ENCODE measurements at places on chromosomes 3 and 15.

DNA sequence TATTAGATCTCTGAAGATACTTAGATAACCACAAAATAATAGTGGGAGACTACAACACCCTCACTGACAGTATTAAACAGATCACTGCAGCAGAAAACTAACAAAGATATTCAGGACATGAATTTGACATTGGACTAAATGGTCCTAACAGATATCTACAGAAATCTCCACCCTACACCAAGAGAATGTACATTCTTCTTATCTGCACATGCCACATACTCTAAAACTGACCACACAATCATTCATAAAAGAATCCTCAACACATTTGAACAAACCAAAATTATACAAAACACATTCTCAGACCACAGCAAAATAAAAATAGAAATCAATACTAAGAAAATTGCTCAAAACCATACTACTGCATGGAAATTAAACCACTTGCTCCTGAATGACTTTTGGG, 116.3 kb downstream of the DTWD1 start:
- no peak for DNase-seq

- DNase-seq: no peak
Observed at GRCh38 chr3:196962108-196962929, 6.3 kb downstream of the PIGZ start.

GRCh38 chr3:29279286-29279685, 1.6 kb upstream of the RBMS3 start:
- no peak for DNase-seq

GRCh38 chr3:50411229-50411628, 51.9 kb upstream of the TMEM115 start:
- no peak for DNase-seq

DNA sequence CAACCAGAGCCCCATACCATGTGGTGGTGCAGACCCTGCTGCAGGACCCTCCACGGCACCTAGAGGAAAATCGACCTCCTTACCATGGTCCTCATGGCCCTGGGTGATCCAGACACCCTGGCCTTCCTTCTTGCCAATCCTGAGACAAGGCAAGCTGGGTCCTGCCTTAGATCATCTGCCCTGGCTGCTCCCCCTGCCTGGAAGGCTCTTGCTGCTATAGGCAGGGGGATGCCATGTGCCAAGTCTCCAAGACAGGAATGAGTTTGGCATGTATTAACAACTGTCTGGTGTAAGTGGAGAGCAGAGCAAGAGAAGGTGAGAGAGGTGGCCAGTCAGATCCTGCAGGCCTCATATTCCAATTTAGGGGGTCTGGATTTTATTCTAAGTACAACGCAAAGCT, 7.5 kb downstream of the HEG1 start:
- DNase-seq: no peak

GRCh38 chr15:68389936-68390817, 41.8 kb downstream of the ITGA11 start:
- DNase-seq: no peak

DNA sequence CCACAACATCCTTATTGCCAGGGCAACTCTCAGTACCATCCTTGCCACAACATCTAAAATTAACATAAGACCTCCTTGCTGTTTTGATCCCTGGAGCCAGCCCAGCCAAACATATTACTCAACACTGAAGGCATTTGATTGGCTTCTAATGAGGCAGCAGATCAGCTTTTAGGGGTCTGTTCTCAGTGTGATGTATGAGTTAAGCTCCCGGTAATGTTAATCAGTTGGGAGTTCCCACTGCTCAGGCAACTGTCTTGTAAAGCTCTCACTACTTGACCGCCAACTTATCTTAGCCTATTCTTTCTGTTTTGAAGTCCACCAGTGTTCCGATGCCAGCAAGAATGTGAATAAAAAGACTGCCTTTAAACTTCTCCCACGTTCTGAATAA, 158.9 kb downstream of the FOXB1 start:
- no peak for DNase-seq

DNA sequence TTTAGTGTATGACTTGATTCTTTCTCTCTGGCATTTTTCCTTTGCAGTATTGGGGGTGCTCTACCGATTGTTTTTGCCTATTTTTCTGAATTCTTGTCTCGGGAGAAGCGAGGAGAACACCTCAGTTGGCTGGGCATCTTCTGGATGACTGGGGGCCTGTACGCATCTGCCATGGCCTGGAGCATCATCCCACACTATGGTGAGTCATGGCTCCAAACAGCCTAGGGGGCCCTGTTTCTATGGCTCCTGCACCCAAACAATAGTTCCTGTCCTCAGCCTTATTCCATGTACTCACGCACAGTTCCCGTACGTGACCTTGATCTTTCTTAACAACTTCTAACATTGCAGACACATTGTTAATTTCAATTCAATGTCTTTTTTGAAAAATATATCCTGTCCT, 152.3 kb downstream of the SV2B start:
- no peak for DNase-seq

GRCh38 chr3:70805061-70805889, 492.8 kb upstream of the MDFIC2 start:
- no peak for DNase-seq

DNA sequence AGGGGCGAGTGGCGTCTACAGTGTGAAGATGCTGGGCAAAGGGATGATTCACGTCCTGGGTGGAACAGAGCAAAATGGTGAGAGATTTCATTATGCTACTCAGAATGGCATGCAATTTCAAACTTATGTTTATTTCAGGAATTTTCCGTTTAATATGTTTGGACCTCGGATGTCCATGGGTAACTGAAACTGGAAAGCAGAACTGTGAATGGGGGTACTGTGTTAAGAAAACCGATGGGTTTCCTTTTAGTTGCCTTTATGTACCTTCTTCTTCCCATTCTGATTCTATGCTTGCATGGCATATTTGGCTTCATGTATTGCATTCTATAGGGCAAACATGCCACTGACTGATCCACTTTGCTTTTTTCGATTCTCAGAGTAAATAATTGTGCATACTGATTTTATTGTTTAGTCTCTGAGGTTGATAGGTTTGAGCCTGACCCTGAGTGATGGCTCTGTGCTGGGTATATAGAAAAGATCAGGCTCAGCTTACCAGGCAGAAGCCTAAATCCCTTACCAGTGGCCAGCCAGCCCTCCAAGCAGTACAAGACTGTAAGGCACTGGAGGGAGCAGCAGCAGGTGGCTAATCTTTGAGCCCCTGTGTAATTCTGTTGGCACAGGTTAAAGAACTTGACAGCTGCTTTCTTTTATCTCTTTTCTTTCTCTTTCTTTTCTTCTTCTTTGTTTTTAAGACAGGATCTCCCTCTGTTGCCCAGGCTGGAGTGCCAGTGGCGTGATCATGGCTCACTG, 4.5 kb downstream of the QTRT2 start:
- no peak for DNase-seq

DNA sequence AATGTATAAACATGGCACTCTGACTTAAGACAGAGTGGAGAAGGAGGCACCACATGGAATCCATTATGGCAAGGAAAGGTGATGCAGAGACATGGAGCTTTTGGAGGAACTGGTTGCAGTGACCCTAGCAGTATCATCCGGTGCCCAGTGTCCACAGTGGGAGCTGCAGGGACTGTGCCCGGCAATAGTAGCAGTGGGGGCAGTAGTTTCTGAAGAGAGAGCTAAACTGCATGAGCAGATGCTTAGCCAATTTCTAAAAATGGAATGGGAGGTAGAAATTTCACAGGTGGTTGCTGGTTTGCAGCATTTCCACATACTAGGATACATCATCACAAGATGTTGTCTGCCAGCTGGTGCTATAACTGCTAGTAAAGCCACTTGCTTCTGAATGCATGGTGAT, 7.8 kb upstream of the TM2D3 start:
- DNase-seq: no peak

GRCh38 chr15:33608714-33609113, 297.9 kb downstream of the RYR3 start:
- no peak for DNase-seq
